ENCODE measurements at places on chromosomes 3 and 15.

DNA sequence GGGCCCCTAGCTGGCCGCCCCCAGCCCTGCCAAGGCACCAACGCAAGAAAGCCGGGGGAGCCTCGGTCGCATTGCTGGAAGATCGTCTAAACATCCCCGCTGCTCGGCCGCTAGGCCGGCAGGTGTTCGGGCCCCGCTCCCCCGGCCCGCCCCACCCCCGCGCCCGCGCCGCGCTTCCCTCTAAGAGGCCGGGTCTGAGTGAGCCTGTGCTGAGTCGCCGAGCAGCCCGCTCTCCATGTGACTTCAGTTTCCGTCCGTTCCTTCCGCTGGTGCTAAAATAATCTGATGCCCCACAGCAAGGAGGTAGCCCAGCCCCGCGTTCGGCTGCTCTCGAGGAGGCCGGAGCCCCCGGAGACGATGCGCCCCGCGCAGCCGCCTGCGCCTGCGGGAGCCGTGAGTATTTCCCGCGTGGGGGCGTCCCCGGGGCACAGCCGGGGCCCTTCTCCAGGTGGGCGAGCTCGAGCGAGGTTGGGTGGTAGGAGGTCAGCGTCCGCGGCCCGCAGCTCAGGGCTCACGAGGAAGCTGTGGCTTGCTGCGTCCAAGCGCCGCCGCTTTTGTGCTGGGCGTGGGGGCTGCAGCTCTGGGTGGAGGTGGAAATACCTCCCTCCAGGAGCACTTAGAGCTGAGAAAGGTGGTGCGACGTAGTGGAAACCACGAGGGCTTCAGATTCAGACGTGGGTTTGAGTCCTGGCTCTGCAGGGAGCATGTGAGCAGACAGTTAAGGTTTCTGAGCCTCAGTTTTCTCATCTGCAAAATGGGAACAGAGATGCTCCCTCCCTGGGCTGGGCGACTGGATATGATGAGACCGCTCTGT lies at the start of gene NRROS:
Gene NRROS (plus strand): TSS at position 212 of the 814 bp plus-strand sequence. CDS start 14,846 bp downstream, outside the sequence.
- peak; percentile 90 for DNase-seq

GRCh38 chr3:111915905-111916304 lies 56.8 kb downstream of the PHLDB2 start:
- no peak for DNase-seq

DNA sequence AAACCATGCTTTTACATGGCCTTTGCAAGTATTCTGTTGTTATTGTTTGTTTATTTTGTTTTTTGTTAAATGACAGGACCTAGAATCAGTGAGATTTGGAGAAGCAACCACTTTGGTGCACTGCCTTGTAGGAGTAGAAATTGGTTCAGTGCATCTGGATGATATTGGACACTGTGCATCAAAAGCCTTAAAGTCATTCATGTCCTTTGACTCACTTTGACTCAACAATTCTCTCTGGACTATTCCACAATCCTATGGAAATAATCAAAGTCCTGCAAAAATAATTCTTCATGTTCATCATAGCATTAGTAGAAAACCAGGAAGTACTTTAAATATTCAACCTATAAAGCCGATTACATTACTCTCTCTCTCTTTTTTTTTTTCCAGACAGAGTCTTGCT lies 224.8 kb downstream of the ABHD5 start:
- no peak for DNase-seq

- DNase-seq, result peak; percentile 72
These were observed 14.7 kb upstream of the MBNL1 start for GRCh38 chr3:152254041-152254440.

DNA sequence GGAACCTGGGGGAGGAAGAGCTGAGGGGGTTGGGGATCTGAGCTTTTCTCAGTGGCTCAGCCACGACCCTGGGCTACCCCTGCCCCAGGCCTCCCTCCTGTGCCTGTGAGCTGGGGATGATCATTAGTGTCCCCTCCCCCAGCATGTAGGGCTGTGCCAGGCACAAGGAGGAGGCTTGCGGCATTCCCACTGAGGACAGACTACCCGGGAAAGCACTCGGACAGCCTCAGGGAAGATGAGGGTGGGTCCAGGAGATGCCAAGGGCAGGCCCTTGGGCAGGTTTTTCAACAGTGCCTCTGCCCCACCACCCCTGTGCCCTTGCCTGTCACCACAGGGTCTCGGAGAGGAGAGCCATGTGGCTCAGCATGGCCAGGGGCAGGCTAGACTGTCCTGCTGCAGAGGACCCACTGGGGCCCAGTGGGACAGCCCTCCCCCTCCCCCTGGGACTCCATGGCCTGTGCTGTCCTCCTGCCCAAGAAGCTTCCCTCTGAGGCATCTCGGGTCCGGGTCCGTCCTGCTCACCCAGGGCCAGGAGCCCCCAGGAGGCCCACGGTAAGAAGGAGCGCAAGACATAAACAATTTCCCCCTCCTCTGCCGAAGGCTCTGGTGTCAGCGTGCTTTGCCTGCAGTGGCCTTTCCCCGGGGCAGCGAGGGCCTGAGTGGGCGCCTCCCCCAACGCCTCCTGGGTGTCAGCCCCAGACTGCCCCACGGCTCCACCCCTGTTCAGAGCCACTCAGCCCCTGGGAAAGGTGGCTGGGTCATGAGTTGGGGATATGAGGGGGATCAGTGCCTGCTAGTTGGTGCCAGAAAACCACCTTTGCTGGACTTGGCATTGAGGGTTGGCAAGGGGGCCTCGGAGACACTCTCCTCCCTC lies 192.5 kb downstream of the GOLGA6L6 start:
- DNase-seq, result no peak

DNA sequence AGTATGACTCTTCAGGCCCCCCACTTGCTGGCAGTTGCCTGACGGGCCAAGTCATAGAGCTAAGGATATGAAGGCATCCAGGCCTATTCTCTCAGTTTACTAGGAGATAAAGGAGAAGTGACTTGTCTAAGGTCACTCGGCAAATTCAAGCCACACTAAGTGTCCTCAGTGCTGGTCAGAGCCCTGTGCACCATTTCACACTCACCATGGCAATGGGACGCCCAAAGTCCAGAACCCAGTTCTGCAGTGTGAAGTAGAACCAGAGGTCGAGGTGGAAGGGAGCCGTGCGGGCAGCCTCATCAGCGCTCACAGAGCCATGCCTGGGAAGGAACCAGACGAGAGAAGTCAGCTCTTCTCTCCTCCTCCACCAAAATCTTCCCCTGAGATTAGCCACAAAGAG lies 11.2 kb downstream of the CLN6 start:
- DNase-seq, result no peak

DNA sequence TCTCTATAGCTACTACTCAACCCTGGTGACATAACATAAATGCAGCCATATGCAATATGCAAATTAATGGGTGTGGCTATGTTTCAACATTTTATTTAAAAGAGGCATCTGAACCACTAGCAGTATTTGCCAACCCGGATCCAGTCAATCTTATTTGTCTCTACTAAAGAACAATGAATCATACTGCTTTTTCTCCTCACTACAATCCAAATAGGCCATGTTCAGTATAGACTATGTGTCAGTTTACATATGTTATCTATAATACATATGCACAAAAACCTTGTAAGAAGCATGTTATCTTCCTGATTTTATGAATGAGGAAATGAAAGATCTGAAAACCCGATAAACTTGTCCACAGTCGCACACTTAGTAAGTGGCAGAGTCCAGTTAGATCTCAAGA lies 125.7 kb downstream of the STAG1 start:
- DNase-seq, result peak; percentile 53

- no peak for DNase-seq
These were observed 1.1 kb upstream of the PLXND1 start for GRCh38 chr3:129607391-129608068.

DNA sequence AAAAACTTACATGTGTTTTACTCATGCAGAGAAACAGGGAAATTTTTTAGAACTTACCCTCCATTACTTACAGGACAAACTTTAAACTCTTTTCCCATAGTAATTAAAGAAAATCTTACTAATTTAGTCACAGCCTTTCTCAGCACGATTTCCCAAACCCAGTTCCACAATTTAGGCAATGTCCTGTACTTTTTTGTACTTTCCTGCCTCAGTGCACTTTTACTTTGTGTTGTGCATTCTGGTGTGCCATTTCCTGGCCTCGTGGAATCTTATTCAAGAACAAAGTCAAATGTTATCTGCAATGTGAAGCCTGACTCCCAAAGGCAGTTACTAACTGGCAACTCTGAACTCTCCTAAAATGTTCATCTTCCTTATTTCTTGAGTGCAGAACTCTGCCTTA lies 1.9 kb downstream of the SLC33A1 start:
- DNase-seq, result peak; percentile 38

- peak; percentile 9 for DNase-seq
These were observed 121.6 kb downstream of the TMEM108 start for GRCh38 chr3:133159498-133160475.

GRCh38 chr3:197030379-197031314 lies 1.0 kb upstream of the MELTF start:
- DNase-seq, result peak; percentile 45

DNA sequence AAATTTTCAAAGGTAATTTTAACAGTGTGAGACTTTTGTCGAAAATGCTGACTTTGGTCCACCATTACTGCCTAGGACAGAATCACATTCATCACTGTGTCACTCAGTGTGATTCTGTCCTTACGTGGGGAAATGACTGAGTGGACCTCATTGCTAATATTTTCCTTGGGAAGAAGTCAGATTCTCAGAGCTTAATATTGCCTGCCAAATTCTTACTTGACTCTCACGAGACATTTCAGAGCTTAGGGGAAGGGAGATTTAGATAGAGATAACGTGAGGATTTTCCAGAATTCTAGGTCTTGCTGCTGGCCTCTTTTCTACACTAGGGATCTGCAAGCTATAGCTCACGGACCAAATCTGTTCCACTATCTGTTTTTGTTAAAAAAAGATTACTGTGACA lies 270.4 kb downstream of the SUCLG2 start:
- DNase-seq, result no peak

GRCh38 chr3:38549957-38550840 lies 54.1 kb downstream of the EXOG start:
- DNase-seq, result no peak

DNA sequence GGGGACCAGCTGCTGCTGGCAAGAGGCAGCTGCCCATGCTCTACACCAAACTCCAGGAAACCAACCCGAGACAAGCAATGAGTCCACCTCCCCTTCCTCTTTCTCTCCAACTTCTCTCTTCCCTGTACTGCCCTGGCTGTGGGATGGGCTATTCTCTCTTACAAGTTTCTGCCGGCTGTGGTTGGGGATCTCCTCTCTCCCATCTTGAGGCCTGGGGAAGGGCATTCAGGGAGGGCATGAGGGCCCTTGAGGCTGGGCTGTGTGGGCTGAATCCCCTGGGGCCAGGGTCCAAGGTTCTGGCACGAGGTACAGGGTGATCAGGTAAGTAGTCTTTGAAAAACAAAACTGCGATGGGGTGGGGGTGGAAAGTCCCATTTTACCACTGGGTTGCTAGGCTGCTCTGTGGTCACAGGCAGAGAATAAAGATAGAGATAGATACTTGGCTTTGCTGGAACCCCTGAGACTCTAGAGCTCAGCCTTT lies 32.3 kb upstream of the CTSH start:
- DNase-seq, result no peak

DNA sequence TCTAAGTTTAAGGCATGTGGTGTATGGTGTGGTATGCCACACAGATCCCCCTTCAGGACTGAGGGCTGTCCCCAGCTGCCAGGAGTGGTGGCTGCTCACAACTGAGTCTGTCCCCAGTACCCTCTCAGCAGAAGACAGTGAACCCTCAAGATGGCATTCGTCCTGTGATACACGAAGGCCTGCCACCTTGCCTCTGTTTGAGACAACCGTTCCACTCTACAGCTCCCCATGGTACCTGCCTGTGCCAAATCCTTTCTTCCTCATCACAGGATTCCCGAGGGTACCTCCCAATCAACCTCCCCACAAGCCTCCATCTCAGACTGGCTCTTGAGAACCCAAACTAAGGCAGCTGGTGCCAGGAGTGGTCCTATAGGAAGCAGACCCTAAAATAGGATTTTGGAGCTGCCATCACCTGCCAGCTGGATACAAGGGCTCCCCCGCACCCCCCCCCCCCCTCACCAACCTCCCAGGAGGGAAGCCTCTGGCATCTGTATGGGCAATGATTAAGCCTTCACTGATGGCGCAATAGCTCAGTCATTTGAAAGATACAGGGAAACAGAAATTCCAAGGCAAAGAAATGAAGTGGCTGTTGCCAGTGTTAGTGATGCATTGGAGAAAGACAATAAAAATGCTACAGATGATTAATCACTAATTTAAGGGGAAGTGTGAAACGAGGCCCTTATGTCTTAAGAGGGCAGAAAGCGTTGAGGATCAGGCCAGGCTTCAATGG lies 230.0 kb upstream of the LYSMD4 start:
- no peak for DNase-seq

Measured in hematopoietic multipotent progenitor cell treated with erythropoietin and hydrocortisone succinate and interleukin-3 and kit ligand, for 6 days (in vitro differentiated cells).